ENCODE measurements at places on chromosomes 6 and 20. TPM values are rescaled to one million over a fixed set of nuclear protein-coding genes. Genes with fewer than 3 reads are reported as not detected.
A peak's percentile ranks its signal among the peaks of the same experiment; 100 is the strongest.

DNA sequence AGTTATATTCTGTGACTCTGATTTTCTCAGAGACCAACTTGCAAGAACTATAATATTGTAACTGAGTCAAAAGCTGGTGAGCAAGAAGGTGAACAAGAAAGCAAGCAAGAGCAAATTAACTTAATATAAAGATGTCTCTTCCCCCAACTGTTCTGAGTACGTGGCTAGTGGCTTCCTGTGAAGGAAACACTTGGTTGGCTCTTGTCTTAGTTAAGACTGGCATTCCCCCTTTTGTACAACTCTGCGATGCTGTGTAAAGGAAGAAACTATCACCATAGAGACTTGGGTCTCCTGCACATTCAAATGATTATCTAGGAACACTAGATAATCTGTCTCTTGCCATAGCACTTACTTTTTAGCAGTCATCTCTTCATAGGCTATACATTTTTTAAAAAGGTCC is 47.3 kb upstream of the TNFAIP3 start:
- no peaks in the 10 kb centered on the region for H3K36me3 ChIP-seq
- peaks cover 41% of the 10 kb centered on the region for H3K4me1 ChIP-seq
- no peak for DNase-seq
- no peaks in the 10 kb centered on the region for H3K27me3 ChIP-seq
- H3K27ac ChIP-seq: peak overlapping the region; percentile 0

GRCh38 chr6:99434702-99435530 is 9.8 kb upstream of the PNISR start:
- no peak for DNase-seq
- H3K4me1 ChIP-seq: no peaks in the 10 kb centered on the region
- H3K27me3 ChIP-seq: no peaks in the 10 kb centered on the region
- no peaks in the 10 kb centered on the region for H3K36me3 ChIP-seq
- H3K27ac ChIP-seq: no peak overlapping the region

- peaks cover 75% of the 10 kb centered on the region for H3K27me3 ChIP-seq
- no peak for DNase-seq
- no peaks in the 10 kb centered on the region for H3K4me1 ChIP-seq
- no peaks in the 10 kb centered on the region for H3K36me3 ChIP-seq
Measured at GRCh38 chr20:572727-573126, 29.1 kb upstream of the CSNK2A1 start.

The RIPOR2 gene
- total RNA-seq: 172 TPM

DNA sequence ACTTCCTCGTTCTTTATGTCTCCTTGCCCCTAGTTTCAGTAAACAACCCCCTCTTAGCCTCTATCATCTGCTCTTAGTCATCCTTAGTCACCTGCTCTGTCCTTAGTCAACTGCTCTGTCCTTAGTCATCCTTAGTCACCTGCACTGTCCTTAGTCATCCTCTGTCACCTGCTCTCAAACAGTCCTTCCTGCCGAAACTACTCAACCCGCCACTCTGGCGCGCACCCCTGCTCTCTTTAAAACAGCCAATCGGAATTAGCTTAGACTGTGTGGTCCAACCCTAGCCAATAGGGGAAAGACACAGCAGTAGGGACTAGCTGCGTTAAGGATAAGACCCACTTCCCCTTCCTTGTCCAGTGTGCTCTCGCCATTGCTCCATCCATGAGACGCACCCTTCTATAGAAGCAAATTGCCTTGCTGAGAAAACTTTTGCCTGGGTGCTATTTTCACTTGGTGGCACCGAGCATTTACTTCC is 73.9 kb downstream of the BACH2 start:
- no peaks in the 10 kb centered on the region for H3K36me3 ChIP-seq
- H3K4me3 ChIP-seq: no peak overlapping the region
- no peak overlapping the region for H3K27ac ChIP-seq
- no peaks in the 10 kb centered on the region for H3K27me3 ChIP-seq
- no peak for DNase-seq

The PLCB4 gene
- total RNA-seq: 3.7 TPM

The PMEPA1 gene
- 8.4 TPM for total RNA-seq
